ENCODE measurements at places on chromosomes 5 and 9.

- DNase-seq, result peak; percentile 12
Measured at GRCh38 chr5:105735704-105736103, 1935.0 kb downstream of the EFNA5 start.

- DNase-seq, result no peak
Measured at GRCh38 chr5:133030343-133031005, 4.1 kb upstream of the ZCCHC10 start.

DNA sequence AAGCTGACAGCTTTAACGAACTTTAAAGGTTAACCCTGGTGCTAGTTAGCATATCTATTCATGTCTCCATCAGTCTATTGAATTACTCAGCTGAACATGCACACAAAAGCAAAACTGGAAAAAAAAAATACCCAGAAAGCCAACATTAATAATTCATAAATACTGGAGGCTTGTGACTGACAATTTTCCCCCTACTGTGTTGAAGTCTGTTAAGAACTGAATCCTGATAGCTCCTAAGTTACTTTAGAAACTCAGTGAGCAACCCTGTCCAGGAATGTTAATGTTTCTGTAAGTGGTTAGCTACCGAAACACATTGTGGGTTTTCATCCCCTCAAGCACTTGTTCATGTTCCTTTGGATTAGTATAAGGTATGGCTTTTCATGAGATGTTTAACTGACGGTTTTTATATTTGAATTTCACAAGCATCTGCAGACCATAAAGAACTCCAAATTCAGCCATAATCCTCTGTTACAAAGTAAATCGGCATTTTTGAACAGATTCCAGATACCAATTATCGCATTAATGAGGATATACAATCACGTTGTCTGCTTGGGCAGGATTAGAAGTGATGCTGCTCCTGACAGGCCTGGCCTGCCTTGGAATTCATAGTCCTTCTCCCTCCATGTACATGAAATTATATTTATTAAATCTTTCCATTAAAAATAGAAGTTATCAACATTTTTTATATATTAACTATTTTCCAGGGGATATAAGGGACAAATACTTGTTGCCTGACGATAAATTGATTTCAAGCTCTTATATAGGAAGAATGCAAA, 331.2 kb downstream of the TLE4 start:
- peak; percentile 37 for DNase-seq

- DNase-seq, result no peak
Measured at GRCh38 chr9:135486267-135487065, 6.9 kb downstream of the PPP1R26 start.

- no peak for DNase-seq
Measured at GRCh38 chr5:68848091-68848490, 245.7 kb upstream of the SLC30A5 start.

DNA sequence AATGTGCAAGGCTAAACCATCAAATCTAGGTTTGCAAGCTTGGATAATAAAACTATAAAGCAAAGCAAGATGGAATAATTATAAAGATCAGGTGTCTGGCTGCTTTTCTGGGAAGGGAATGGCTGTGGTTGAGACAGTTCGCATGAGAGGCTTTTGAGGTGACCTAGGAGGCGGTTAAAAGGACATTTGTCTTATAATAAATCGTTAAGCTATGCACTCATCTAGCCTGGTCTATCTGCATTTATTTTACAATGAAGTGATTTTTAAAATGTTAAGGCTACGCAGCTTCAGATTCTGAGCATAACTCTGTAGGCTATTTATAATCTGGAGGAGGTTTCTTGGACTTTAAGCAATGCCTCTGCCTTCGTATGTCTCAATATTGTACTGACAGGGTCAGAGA, 29.4 kb upstream of the MAN2A1 start:
- no peak for DNase-seq

DNA sequence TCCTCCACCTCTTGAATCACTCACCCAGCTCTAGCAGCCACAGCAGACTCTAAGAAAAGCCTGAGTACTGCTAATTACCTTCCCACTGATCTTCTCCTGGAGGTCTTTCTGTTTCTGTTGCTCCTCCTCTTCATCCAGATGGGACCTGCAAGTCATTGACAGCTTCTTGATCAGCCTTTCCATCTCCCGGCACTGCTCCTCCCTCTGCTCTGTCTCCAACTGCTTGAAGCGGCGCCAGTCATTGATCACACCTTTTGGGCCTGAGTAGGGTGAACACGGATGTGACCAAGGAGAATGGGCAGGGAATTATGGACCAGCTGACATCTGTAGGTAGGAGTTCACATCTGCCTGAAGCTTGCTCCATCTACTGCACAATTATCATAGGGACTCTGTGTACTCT, 5.5 kb downstream of the PDCL start:
- no peak for DNase-seq

- DNase-seq, result no peak
Measured at GRCh38 chr9:132163876-132164603, 2.2 kb downstream of the NTNG2 start.

GRCh38 chr5:62327138-62328053, 21.4 kb downstream of the KIF2A start:
- peak; percentile 62 for DNase-seq

GRCh38 chr9:100601216-100601615, 23.3 kb downstream of the CAVIN4 start:
- DNase-seq, result peak; percentile 50

GRCh38 chr9:27203783-27204182, 93.2 kb downstream of the EQTN start:
- no peak for DNase-seq

GRCh38 chr5:1887588-1888360, 5.0 kb upstream of the IRX4 start:
- DNase-seq, result no peak

- DNase-seq, result peak; percentile 87
Measured at GRCh38 chr5:137310051-137310730, 188.9 kb downstream of the SPOCK1 start.

DNA sequence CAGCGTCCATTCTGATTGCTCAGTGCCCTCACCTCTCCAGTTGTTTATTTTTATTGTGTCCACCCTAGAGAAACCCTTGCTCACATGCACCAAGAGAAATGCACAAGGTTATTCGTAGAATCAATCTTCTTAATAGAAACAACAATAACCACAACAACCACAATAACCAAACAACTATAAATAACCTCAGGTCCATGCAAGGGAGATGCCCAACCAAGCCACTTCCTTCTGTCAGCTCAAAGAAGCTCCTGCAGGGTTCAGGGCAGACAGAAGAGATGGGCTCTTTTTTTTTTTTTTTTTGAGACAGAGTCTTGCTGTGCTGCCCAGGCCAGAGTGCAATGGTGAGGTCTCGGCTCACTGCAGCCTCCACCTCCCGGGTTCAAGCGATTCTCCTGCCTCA, 14.9 kb upstream of the TCOF1 start:
- no peak for DNase-seq

- peak; percentile 83 for DNase-seq
Measured at GRCh38 chr9:12718482-12719026, 25.4 kb downstream of the TYRP1 start.

- peak; percentile 14 for DNase-seq
Measured at GRCh38 chr5:98772415-98773213, 849 bp upstream of the RGMB start.

- DNase-seq, result no peak
Measured at GRCh38 chr5:42745426-42745825, 11.2 kb upstream of the CCDC152 start.

GRCh38 chr9:133043449-133044035, 12.7 kb downstream of the GTF3C5 start:
- DNase-seq, result no peak

GRCh38 chr5:173778784-173779304, 109.3 kb upstream of the CPEB4 start:
- DNase-seq, result no peak

DNA sequence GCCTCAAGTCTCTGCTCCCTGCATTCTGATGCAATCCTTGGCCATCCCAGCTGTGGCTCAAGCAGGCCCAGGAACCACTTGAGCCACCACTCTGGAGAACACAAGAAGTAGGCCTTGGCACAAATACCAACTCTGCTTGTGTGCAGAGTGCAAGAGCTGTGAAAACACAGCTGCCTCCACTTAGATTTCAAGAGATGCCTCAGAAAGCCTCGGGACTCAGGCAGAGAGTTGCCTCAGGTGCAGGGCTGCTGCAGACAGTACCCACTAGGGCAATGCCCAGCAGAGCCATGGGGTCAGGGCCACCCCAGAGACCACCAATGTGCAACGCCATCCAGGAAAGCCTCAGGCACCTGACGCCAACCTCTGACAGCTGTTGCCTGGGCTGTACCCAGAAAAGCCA, 82.4 kb downstream of the FREM1 start:
- DNase-seq, result no peak

GRCh38 chr5:153308282-153308681, 182.2 kb upstream of the GRIA1 start:
- no peak for DNase-seq

DNA sequence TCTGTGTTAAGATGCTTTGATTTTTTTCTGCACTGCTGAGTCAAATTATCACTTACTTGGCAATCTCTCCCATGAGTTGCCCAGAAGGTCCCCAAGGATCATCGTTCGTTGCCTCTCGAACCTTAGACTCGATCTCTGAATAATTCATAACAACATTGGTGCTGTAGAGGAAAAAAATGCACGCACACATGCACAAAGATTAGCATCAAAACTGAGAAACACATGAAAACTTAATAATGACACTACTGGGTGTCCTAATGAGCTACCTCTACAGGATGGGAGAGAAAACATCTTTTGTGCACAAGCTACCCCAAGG, 41.6 kb downstream of the CLINT1 start:
- no peak for DNase-seq

- DNase-seq, result no peak
Measured at GRCh38 chr9:90219548-90220118, 423.0 kb downstream of the DIRAS2 start.

DNA sequence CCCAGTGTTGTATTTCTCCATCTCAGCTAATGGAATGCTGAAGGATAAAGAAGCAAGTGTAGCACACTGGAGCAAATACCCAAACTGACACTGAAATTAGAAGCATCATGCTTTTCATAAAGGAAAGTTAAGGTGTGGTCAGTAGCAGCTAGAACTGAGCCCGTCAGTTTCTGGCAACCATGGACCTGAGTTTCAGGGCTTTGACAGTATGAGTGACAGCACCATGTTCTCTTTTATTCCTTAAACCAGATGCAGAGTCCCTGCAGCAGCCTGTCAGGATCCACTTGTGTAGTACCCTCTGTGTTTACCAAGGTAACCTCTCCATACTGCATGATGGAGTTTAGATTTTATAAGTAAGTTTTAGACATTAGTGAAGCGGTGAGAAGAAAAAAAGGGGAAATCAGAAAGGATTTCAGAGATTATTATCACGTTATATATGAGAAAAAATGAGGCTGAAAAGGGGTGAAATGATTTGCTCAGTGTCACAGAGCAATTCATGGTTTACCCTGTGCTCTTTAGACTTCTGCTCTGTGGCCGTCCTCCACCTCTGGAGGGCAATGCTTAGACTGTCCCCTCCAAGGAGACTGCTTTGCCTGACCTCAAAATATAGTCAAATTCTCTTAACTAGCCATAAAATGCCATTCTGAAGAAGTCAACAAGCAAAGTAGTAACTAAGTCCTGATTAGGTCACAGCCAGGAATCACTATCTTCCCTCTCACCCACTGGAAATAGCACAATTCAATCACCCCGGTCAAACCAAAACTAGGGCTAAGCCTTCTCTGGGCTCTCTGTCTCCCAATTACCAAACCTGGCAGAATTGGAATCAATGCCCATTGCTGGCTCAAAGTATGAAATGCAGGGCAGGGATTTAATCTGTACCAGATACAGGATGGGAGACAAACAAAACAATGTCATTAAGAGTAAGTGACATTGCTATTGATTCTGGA, 10.5 kb upstream of the MYOT start:
- DNase-seq, result no peak

DNA sequence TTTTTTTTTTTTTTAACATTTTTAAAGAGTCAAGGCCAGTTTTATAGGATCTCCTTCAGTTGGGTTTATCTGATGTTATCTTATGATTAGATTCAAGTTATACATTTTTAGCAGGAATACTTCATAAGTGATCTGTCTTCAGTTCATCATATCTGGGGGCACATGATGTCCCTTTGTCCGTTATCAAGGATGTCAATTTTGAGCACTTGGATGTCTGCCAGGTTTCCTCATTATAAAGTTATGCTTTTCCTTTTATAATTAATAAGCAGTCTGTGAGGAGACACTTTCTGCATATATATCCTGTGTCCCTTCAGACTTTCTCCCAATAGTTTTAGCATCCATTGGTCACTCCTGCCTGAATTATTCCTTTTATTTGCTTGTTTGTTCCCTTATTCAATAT, 11.8 kb downstream of the HDHD3 start:
- no peak for DNase-seq

- DNase-seq, result no peak
Measured at GRCh38 chr9:136925414-136926153, 19.0 kb downstream of the FBXW5 start.

DNA sequence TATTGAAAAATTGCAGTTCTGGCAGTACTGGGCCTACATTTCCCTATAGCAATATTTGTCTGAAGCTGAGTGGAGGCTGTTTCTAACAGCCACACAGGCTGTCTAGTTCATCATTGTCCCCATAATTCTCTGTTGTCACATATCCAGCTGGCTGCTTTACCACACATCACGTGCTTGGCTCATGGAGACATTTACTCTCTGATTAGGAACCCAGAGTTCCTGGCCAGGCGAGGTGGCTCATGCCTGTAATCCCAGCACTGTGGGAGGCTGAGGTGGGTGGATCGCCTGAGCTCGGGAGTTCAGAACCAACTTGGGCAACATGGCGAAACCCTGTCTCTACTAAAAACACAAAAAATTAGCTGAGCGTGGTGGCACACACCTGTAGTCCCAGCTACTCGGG, 81.4 kb downstream of the PGM5 start:
- DNase-seq, result no peak

- no peak for DNase-seq
Measured at GRCh38 chr9:112132356-112132755, 42.7 kb downstream of the SUSD1 start.

DNA sequence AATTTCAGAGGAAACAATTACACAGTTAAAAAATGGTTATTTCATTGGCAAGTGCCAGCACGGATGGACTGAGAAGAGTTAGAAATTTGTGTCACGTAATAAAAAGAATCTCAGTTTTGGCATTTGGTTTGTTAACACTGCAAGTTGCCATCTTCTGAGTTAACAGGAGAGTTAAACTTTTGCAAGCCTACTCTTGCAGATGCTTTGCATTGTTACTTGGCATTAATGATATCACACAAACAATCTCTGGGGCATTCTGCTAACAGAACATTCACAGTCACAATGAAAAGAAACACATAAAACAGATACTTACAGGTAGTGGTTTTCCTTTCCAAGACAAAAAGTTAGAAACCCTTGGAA, 647 bp downstream of the FREM1 start:
- DNase-seq, result no peak

- DNase-seq, result peak; percentile 14
Measured at GRCh38 chr5:140764177-140764973, 21.6 kb upstream of the PCDHA1 start.

- no peak for DNase-seq
Measured at GRCh38 chr9:107224252-107224651, 58.8 kb upstream of the RAD23B start.

GRCh38 chr9:6708732-6709131, 49.0 kb upstream of the KDM4C start:
- no peak for DNase-seq

DNA sequence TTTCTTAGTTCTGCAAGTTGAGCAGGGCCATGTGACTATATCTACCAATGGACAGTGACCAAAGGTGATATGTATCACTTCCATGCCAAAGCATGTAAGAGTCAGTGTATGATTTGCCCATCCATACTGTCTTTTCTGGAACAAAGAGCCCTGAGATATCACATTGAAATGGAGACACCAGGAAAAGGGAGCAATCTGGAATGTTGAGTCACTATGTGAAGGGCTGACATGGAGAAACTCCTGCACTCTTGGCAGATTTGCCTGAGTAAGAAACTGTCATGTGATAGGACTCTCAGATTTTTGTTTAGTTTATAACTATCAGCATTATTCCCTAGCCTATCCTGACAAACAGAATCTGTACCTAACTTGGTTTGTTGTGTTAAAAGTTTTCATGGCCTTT, 29.8 kb upstream of the TMEM161B start:
- peak; percentile 16 for DNase-seq

Data from astrocyte of the spinal cord (primary cell).